ENCODE measurements at places on chromosomes 2 and 18.

DNA sequence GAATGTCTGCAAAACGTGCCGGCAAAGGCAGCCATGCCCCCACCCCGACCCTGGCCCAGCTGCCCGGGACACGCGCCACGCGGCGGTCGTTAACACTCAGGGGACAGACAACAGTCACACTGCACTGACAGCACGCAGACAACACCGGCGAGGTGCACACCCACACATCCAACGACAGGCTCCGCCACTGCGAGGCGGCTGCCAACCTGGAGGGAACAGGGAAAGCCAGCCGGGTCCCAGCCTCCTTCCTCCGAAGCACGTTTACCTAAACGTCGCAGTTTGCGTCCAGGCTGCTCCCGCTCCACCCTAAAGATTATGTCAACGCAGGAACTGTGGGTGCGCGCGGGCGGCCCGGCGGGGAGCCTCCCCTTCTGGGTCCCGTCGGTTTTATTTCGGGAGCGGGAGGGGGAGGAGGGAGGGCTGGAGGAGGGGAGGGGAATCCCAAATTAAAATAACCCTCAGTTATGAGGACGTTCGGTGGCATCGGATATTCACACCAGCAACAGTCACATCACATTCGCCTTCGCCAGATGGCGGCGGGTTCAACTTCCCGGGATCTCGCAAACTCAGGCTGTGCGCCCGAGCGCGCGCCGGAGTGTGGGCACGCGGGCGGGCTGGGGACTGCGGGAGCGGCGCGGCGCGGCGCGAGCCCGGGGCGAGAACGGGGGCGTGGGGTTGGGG, 644 bp downstream of the PTGR3 start:
- no peak for DNase-seq

GRCh38 chr2:84071050-84071449, 388.0 kb downstream of the SUCLG1 start:
- no peak for DNase-seq

DNA sequence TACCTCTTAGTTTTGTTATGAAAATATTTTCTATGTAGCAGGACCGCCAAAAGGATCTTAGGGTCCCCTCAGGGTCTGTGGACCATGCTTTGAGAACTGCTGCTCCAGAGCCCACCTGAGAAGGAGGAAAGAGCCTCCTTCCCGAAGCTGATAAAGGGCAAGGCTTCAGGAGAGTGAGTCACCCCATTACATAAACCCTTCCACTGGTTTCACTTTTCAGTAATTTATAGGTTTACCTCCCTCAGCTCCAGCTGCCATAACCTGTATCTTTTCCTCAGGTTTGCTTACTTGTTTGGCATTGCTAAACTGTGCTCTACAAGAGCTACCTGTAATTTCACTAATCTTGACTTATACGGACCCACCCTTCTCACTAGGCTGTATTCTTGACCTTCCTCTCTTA, 6.6 kb downstream of the TTLL4 start:
- no peak for DNase-seq

GRCh38 chr18:48824231-48824970, 126.4 kb downstream of the SMAD7 start:
- no peak for DNase-seq

DNA sequence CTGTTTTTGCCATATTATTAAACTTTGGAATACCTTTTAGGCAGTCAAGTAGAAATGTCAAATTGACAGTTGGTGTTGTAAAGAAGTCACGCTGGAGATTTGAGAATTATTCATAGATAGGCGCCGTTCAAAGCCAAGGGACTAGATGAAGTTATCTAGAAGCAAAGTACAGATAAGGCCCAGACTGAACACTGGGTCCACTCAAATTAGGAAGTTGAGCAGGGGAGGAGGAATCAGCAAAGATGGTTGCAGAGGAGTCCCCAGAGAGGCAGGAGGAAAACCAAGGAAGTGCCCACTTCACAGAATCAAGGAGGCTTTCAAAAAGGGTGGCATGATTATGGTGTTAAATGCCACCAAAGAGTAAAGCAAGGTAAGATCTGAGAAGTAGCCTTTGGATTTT, 9.6 kb upstream of the ALS2 start:
- no peak for DNase-seq

DNA sequence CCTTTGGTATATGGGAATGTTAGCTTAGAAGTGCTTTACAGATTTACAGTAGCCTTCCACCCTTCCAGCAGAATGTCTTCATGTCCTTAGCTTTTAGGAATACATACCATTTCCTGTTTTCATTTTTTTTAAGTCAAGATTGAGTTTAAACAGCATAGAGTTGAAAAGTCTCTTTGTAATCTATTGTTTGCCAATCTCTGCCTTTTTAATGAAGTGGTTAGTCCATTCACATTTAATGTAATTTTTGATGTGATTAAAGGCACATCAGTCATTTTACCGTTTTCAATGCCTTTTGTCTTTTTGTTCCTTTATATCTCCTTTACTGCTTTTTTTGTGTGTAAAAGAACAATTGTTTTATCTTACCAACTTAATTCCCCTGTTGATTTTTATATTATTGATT, 233.4 kb upstream of the SMIM21 start:
- no peak for DNase-seq

Measured in renal pelvis (tissue), 12 donors.